Activated CD8-positive, alpha-beta memory T cell treated with anti-CD3 and anti-CD28 coated beads for 1 hour (primary cell): ENCODE measurements at places on chromosomes 2 and 18.

DNA sequence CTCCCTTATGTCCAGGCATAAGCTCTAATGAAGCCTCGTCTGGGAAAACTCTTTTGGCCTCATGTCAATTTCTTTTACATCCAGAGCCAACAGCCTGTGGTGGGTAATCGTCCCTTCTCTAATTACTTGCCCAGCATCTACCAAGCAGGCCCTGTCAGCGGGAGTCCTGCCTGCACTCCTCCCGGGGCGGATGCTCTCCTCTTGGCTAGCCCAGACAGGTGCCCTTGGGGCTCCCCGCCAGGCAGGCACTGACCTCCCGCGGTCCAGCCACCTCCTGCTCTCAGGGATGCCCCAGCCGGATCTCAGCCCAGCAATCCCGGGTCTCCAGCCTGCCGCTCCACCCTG, 74.2 kb downstream of the NCAPH start:
- no peak for DNase-seq

- no peak for DNase-seq
These were observed 4.6 kb downstream of the NEU2 start for GRCh38 chr2:233037078-233037477.

GRCh38 chr2:107168141-107168540, 282.2 kb upstream of the ST6GAL2 start:
- no peak for DNase-seq

DNA sequence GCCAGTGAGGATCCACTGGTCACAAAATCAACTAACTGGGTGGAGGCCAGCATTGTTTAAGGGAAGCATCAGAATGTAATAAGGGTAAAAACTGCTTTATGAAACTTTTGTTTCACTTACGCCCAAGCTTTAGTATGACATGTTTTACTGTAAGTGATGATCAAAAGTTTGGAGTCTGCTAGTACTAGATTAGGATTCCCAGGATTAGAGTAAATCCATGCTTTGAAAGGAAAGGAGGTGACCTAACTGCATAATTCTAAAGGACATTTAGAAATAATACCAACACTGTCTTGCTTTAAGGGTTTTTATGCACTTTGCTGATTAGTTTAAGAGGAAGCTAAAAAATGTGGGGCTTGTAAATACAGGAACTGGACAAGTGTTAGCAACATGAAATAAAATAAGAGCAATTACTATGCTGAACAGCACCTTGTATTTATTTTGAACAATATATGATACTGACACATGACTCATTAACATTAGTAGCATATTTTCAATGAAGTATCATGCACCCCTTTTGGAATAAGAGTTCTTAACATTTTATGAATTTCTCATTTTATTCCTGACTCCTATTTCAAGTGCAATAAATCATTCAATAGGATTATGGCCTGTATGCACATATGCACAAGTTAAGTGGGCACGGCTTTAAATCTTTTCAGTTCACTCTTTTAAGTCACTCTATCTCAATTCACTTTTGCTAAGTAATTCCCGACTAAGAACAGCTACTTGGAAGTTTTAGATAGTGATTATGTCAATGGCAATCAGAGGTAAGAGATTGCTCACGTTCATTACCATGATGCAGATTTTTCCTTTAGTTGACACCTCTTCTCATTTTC, 62.5 kb downstream of the STK39 start:
- DNase-seq, result no peak

- no peak for DNase-seq
These were observed 2.7 kb downstream of the STK16 start for GRCh38 chr2:219247678-219248642.

- DNase-seq, result no peak
These were observed 57.0 kb downstream of the MAIP1 start for GRCh38 chr2:200012401-200012800.

GRCh38 chr18:49733321-49733720, 80.0 kb downstream of the ACAA2 start:
- DNase-seq, result no peak

- no peak for DNase-seq
These were observed 46.1 kb downstream of the EDAR start for GRCh38 chr2:108942888-108943287.

- DNase-seq, result no peak
These were observed 313.0 kb upstream of the NRXN1 start for GRCh38 chr2:51344886-51345285.

GRCh38 chr18:11905613-11906012, 2.5 kb downstream of the MPPE1 start:
- DNase-seq, result no peak

- no peak for DNase-seq
These were observed 1679.0 kb downstream of the SUCLG1 start for GRCh38 chr2:82780050-82780449.

- no peak for DNase-seq
These were observed 166.5 kb upstream of the ALPP start for GRCh38 chr2:232211743-232212686.

DNA sequence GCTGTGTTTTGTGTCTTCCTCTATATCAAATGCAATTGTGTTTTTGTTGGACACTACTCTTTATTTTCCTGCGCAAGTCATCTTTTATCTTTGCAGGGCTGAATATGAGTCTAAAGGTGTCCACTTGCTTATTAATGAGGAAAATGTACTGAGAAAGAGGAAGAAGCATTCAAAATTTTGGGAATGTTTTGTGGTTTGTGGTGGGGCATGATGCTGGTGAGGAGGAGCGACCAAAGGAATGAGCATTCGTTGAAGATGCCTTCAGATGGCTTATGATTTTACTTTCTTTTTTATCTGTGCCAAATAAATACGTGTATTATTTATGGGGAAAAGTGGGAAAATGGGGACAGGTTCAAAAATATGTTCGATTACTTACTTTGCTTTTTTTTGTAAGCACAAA, 63.9 kb upstream of the SMIM21 start:
- no peak for DNase-seq

DNA sequence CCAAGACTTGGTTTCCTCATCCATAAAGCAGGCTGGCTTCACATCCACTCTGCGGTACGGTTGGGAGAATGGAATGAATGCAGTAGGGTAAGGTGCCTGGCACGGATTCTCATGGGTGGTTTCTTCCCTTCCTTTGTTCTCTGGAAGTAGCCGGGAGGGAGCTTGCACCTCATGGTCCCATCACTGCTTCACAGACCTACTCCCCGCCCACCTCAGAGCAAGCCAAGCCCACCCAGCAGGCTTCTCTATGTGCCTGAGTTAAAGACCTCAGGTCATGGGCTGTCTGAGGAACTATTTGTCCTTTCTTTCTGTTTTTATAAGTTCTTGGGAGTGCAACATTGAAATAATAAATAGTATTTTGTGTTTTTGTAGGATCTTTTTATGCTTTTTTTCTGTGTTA, 3.5 kb downstream of the DCDC2C start:
- no peak for DNase-seq
